ENCODE measurements at places on chromosomes 3 and 15. TPM values are rescaled to one million over a fixed set of nuclear protein-coding genes. Genes with fewer than 3 reads are reported as not detected.

- no peak for DNase-seq
Observed at GRCh38 chr3:112689989-112690388, 49.0 kb upstream of the CCDC80 start.

DNA sequence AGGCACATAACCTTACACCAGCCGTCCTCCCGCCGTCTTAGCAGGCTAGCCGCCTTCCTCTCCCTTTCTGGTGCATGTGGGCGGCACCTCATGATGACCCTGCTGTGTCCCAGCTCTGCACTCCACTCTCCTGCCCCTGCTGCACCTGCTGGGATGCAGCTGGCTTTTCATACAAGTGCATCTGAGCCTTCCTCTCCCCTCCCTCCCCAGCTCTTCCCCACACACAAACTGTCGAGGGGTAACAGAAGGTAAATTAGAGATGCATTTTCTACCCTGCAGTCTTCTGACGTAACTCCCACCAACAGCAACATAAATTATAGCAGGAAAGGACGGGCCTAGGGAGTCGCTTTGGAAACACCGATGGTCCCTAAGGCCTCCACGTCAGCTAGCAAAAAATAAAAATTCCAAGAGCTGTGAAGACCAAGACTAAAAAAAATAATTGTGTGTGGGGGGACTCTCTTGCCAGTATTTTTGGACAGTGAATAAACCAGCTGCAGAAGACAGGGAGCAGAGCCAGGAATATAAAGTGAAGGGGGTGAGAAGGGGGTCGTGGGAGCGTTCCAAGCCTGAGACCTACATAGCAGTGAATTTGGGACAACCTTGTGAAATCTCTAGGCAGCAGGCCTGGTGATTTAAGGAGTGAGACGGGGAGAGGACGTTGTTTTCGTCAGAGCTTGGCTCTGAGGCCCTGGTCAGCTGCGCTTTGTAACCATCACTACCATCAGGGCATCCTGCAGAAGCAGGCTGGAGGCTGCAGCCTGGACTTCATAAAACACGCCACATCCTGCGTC, 216.2 kb downstream of the ADAMTS17 start:
- DNase-seq = peak; percentile 87

GRCh38 chr15:93110502-93111040, 21.6 kb upstream of the RGMA start:
- DNase-seq = no peak

DNA sequence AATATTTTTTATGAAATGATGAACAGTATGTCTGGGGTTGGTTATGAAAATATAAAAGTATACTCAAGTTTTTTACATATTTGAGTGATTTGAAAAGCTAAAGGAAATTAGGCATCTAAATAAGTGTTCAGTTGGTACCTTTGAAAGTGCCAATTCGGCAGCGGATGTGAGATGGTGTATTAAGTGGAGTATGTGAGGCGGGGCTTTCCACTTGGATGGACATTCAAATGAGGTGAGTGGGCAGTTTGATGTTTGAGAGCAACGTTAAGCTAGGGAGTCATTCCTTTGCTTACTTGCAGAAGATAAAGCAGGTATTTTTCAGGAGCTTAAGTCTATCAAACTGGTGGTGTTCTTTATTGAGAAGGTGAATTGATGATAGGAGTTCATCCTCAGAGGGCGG, 189.0 kb upstream of the GOLIM4 start:
- DNase-seq = no peak

GRCh38 chr3:55884066-55884465, 397.0 kb upstream of the WNT5A start:
- no peak for DNase-seq

Gene PLSCR5
- not detected for polyA plus RNA-seq

Gene CKMT1A
- 1.8 TPM for polyA plus RNA-seq

Measured in right cardiac atrium (tissue), 5 donors.